GM23248 (cell line): ENCODE measurements at places on chromosomes 1 and 21.
A peak's percentile ranks its signal among the peaks of the same experiment; 100 is the strongest.

GRCh38 chr1:150974580-150975478, at the start of gene CERS2:
TSS of gene CERS2 (minus strand) at chr1:150974835. CDS start at chr1:150969090, 5,745 bp downstream.
- DNase-seq: peak; percentile 94

DNA sequence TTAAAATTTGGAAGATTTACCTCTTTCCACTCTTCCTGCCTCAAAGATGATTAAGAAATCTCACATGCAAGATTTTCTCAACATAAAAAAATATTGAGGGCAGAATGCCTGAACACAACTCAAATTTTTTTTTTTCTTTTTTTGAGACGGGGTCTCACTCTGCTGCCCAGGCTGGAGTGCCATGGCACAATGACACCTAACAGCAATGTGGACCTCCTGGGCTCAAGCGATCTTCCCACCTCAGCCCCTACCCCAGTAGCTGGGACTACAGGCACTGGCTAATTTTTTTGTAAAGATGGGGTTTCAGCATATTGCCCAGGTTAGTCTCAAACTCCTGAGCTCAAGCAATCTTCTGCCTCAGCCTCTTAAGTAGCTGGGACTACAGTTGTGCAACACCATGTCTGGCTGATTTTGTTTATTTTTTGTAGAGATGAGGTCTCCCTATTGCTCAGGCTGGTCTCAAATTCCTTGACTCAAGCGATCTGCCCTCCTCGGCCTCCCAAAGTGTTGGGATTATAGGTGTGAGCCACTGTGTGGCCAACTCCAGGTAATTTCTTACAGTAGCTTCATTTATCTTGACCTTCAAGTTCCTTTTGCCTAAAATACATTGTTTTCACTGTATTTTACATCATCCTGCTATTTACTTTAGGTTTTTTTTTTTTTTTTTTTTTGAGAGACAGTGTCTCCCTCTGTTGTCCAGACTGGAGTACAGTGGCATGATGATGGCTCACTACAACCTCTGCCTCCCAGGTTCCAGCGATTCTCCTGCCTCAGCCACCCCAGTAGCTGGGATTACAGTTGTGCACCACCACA, 10.4 kb downstream of the NUCKS1 start:
- DNase-seq: peak; percentile 62

DNA sequence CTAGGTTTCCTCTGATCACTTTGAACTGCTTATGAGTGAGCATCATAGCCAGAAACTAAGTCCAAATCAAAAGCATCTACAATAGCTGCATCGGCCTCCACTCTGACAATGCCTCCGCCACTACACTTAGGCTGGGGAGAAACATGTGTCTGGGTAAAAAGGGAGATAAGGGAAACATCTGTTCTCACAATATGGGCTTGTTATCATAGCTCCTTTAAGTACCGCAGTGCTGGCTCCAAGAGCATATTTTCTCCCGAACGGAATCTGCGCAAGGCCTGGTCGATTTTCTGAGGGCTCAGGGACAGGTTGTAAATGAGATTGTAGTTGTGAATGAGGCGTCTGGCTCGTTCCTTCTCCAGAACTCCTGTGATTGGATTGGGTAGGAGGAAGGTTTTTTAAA, 63.9 kb upstream of the CYP2J2 start:
- DNase-seq: no peak

DNA sequence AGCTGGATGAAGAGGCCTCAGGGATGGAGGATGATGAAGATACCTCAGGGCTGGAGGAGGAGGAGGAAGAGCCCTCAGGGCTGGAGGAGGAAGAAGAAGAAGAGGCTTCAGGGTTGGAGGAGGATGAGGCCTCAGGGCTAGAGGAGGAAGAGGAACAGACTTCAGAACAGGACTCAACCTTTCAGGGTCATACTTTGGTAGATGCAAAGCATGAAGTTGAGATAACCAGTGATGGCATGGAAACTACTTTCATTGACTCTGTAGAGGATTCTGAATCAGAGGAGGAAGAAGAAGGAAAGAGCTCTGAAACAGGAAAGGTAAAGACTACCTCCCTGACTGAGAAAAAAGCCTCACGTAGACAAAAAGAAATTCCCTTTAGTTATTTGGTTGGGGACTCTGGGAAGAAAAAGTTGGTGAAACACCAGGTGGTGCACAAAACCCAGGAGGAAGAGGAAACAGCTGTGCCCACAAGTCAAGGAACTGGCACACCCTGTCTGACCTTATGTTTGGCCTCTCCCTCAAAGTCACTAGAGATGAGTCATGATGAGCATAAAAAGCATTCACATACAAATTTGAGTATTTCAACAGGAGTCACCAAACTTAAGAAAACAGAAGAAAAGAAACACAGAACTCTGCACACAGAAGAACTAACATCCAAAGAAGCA, 15.4 kb downstream of the L1TD1 start:
- DNase-seq: peak; percentile 58

- no peak for DNase-seq
Observed at GRCh38 chr1:14310476-14310875, 288.0 kb upstream of the KAZN start.

GRCh38 chr1:37661401-37661800, 26.7 kb upstream of the RSPO1 start:
- DNase-seq: peak; percentile 72

DNA sequence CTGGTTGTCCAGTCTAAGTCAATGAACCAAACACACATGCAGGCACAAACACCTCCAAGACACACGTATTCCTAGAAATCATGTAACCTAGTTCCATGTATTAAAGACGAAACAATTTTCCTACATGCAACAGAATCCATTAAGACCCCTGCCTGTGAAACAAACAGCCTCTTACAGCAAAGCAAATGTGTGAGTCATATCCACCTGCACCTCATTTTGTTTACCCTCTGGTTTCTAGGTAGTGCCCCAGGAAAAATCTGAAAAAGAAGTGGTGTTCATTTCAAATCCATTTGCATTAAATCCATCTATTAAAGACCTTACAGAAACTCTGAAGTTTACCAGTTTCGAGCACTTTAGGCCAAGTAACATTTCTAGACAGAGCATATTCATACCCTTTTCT, 74.1 kb downstream of the VCAM1 start:
- DNase-seq: no peak

DNA sequence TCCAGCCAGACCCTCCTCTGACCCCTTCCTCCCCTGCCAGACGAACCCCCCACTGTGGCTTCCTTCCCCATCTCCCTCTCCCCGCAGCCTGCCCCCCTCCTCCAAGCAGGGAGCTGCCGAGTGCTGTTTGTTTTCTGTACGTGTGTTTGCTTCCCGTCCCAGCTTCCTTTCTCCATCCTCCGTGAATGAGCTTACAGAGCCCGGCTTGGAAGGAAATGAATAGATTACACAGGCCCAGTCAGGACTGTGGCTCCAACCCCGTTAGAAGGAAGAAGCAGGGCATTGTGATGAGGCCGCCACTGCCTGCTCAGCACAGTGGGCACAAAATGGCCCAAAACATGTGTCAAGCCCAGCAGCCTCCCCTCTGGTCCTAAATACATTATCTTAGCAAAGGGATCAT, 123.2 kb downstream of the IGSF21 start:
- no peak for DNase-seq

DNA sequence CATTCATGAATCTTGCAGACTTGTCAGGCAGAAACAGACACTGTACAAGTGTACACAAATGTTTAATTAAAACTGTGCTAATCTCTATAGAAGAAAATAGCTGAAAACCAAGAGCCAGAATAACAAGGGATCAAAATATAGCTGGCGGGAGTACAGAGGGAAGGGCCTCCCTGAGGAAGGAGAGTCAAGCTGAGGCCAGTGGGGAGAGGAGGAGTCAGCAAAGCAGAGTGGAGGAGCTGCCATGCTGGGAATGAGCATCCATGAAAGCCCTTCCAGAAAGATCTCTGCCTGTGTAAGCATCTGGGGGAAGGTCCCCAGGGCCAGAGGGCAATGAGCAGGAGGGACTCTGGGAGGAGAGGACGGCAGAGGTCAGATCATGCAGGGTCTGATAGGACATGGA, 15.1 kb downstream of the SLAMF8 start:
- no peak for DNase-seq

DNA sequence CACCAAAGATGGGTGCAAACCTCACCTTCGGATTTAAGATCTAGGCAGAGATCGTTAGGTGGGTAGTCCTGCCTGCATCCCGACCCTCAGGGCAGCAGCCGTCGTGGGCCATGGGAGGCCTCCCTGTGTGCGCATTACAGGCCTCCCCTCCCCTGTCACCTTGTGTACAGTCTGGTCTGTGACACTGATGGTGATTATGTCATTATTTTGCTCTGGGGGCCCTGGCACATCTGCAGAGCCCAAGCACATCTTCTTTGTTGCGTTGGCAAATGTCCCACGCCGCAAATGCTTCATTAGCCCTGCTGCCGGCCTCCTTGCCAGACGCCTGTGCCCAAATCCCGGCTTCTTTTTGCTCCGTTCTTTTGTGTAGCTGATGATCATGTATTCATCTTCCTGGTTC, 31.7 kb downstream of the PROX1 start:
- no peak for DNase-seq
